ENCODE measurements at places on chromosomes 3 and 15.

- DNase-seq = no peak
Measured at GRCh38 chr3:38836561-38836960, 20.5 kb upstream of the SCN10A start.

DNA sequence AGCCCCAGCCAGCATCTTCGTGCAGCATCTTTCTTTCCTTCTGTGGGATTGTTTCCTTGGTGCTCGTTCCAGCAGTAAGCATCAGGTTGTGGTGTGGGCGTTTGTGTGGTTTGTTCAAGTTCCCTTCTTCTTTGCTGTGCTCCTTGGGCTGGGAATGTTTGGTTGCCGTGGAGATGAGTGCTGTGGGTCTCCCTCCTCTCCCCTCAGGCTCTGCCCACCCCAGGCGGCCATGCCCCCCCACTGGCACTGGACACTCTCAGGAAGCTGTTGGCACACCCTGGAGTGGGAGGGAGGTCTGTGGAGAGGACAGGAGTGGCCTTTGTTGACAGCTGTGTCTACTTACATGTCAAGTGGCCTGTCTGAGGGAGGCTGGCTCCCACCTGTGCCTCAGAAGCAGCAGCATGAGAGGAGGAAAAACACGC is 46.5 kb upstream of the SACM1L start:
- no peak for DNase-seq

DNA sequence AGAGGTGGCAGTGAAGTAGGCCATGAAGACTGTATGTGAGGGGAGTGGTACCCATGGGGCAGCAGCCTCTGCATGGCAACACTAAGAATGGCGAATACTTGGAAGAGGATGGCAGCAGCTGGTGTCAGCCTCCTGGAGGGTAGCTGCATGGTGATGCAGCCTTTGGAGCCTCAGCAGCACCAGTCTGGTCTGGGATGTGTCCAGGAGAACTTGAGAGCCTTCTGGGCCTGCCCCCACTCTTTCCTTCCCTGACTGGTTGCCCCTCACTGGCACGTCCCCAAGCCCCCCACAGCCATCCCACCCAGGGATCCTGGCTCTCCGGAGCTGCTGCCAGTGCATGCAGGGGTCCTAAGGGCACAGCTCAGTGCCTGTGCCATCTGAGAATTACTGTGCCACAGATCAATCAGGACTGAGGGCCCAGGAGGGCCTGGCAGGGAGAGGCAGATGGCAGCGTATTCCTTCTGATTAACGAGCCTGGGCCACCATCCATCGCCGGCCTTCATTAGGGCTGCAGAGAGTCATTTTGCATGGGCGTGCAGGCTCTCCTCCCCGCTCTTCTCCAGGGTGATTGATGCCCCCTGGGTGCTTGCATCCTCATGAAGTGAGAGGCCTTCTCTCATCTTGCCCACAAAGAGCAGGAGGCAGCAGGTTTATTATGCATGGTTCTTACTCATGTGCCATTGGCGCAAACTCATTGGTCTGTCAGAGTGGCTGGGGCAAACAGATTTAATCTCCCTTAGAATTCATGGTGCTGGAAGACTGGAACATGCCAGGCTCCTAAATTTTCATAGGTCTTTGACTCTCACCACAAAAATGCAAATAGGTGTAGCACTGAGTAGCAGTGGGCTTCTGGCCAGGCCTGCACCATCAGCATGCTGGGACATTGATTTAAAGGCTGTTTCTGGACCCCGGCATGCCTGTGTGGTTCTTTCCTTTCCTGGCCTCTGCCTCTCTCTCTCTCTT is 116.8 kb downstream of the EPHB1 start:
- DNase-seq = no peak

DNA sequence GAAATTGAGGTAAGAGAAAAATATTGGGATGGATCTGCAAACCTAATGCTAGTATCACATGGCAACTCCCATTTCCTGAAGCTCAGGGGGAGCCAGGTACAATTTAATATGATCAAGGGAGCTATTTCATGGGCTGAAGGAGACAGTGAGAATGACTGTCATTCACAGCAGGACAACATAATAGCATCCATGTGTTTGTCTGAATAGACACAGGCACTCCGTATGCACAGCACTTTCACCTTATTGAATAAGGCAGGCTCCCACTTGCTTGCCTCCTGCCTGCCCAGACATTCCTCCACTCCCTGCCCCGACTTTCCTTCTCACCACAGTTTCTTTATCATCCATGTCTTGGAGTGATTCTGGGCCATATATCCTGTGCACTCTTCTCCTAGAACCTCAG is 156.6 kb upstream of the SLC24A5 start:
- no peak for DNase-seq

DNA sequence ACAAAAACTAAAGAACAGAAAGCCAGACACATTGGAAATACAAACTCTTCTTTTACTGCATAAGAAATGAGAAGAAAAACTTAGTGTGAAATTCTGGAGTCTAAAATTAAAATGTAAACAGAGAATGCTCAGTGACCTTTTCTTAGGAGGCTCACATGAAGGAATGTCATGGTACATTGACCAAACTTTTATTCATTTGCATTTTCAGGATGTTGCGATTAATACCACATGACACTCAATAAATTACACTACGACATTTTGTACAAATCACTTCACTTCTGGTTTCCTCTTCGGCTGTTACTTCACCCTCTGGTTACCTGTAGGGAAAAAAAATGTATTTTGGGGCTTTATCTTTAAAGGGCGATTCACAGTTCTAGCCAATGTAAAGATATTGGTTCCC is 56.4 kb upstream of the ACTC1 start:
- DNase-seq = no peak

DNA sequence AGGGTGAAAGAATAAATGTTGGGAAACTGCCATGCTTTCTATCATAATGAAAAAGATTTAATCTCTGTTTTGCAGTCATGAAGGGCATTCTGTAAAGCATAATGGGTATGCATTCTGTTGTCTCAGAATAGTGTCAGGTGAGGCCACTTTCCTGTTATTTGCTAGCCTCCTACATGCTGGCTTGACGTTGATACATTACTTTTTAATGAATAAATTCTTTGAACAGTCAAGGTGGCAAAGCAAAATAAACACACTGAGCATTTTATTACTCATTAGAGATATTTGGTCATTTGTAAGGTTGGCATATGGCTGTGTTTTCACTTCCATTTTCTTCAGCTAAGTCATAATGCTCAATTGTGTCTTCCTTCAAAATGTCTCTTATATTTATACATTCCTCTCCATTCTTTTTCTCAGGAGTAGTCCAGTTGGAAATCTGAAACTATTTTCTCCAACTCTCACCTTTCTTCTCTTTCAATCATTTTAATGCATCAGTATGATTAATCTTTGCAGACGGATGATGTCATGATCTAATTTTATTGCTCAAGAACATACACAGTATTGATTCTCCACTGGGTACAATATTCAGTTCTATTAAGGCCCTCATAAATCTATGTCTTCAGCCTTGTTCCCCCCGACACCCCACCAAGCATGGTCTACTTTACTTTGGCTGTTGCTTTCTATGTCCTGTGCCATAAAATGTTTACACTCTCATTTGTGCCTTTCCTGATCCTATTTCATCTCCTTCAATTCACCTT is 290.7 kb downstream of the GBE1 start:
- DNase-seq = no peak

- no peak for DNase-seq
Measured at GRCh38 chr15:81235276-81236123, 38.8 kb downstream of the IL16 start.

- DNase-seq = no peak
Measured at GRCh38 chr3:64349551-64349950, 124.3 kb upstream of the PRICKLE2 start.

- no peak for DNase-seq
Measured at GRCh38 chr15:53591041-53591440, 168.4 kb downstream of the WDR72 start.

DNA sequence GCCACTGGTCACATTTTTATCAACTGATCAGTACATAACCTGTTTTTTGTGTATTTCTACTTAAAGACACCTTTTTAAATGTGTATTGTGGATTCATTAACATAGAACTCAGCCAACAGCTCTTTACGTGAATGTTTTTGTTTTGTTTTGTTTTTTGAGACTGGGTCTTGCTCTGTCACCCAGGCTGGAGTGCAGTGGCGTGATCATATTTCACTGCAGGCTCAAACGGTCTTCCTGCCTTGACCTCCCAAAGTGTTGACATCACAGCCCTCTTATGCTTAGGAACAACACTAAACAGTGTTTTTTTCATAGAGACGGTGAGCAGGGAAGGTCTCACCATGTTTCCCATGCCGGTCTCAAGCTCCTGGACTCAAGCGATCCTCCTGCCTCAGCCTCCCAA is 9.9 kb downstream of the PSMA4 start:
- no peak for DNase-seq

GRCh38 chr15:42150219-42150970 is 6.0 kb downstream of the PLA2G4F start:
- no peak for DNase-seq

DNA sequence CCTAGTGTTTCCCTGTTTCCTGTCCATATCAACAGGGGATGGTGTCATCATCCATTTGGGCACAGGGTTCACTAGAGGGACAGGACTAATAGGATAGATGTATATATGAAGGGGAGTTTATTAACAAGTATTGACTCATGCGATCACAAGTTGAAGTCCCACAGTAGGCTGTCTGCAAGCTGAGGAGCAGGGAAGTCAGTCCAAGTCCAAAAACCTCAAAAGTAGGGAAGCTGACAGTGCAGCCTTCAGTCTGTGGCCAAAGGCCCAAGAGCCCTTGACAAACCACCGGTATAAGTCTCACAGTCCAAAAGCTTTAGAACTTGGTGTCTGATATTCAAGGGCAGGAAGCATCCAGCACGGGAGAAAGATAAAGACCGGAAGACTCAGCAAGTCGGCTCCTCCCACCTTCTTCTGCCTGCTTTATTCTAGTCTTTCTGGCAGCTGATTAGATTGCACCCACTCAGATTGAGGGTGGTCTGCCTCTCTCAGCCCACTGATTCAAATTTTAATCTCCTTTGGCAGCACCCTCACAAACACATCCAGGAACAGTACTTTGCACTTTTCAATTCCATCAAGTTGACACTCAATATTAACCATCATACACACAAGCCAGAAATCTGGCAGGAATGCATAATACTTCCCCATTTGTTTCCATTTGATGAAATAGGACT is 43.4 kb downstream of the CD200 start:
- no peak for DNase-seq

- DNase-seq = no peak
Measured at GRCh38 chr15:70833861-70834765, 19.8 kb downstream of the LARP6 start.

- DNase-seq = no peak
Measured at GRCh38 chr15:33048255-33048654, 146.3 kb downstream of the FMN1 start.

GRCh38 chr3:44624749-44625480 is at the start of gene ZNF197:
ZNF197 (plus strand) TSS chr3:44625036; CDS start chr3:44629155, 4,119 bp downstream.
- peak; percentile 49 for DNase-seq

GRCh38 chr3:150469031-150469930 is 61.2 kb downstream of the TSC22D2 start:
- no peak for DNase-seq
